LHCN-M2 (cell line): ENCODE measurements at places on chromosomes 5 and 9. TPM values are rescaled to one million over a fixed set of nuclear protein-coding genes. Genes with fewer than 3 reads are reported as not detected.
A peak's percentile ranks its signal among the peaks of the same experiment; 100 is the strongest.

The ZCCHC9 gene
- 21.8 and 27.1 TPM in 2 replicates for total RNA-seq

The OGN gene
- not detected in 2 replicates for total RNA-seq

DNA sequence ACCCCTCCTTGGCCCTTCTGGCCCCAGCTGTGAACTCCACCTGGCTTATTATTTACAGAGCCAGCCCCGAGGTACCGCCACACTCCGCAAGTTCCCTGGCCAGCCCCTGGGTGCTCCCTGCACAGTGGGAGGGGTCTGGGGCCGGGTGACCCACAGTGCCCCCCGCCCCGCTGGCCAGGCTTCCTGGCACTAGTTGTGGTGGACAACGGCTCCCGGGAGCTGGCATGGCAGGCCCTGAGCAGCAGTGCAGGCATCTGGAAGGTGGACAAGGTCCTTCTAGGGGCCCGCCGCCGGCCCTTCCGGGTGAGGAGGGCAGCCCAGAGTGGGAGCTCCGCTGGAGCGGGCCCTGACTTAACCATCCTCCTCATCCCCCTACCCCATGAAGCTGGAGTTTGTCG lies 3.9 kb downstream of the MAMDC4 start:
- no peak for DNase-seq

- peak; percentile 41 for DNase-seq
Observed at GRCh38 chr9:90659650-90660364, 17.2 kb upstream of the DIRAS2 start.

GRCh38 chr5:143319437-143320227 lies 83.9 kb downstream of the NR3C1 start:
- no peak for DNase-seq

The TRIM41 gene
- total RNA-seq = 14.4 and 18.8 TPM in 2 replicates

The F2RL1 gene
- total RNA-seq = 0.06 and 0.19 TPM in 2 replicates

The NSA2 gene
- total RNA-seq = 118 and 139 TPM in 2 replicates

GRCh38 chr9:124611106-124611505 lies 103.9 kb upstream of the NR5A1 start:
- DNase-seq = no peak

DNA sequence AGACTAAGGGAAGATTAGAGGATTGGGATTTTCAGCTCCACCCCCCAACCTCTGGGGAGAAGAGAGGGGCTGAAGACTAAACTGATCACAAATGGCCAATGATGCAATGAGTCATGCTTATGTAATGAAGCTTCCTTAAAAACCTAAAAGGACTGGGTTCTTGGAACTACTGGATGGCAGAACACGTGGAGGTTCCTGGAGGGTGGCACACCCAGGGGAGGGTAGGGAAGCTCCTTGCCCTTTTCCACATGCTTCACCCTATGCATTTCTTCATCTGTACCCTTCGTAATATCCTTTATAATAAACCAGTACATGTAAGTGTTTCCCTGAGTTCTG lies 48.6 kb downstream of the ARHGEF28 start:
- peak; percentile 28 for DNase-seq

DNA sequence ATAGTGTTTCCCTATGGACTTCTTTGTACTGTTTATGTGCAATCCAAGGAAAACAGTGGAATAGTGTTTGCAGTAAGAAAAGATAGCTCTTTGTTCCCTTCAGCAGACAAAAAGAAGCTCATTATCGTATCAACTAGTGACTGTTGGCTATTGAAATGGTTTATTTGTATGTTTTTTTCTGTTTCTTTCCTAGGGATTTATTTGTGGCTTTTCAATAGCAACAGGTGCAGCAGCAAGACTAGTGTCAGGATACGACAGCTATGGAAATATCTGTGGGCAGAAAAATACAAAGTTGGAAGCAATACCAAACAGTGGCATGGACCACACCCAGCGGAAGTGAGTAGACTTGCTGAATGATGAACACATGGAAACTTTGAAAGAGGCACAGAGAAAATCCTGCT lies 65.1 kb downstream of the SLC44A1 start:
- DNase-seq = peak; percentile 89

The TRIM36 gene
- total RNA-seq = 3.9 and 5.4 TPM in 2 replicates

GRCh38 chr5:140356853-140357725 lies 2.9 kb upstream of the SLC4A9 start:
- no peak for DNase-seq

DNA sequence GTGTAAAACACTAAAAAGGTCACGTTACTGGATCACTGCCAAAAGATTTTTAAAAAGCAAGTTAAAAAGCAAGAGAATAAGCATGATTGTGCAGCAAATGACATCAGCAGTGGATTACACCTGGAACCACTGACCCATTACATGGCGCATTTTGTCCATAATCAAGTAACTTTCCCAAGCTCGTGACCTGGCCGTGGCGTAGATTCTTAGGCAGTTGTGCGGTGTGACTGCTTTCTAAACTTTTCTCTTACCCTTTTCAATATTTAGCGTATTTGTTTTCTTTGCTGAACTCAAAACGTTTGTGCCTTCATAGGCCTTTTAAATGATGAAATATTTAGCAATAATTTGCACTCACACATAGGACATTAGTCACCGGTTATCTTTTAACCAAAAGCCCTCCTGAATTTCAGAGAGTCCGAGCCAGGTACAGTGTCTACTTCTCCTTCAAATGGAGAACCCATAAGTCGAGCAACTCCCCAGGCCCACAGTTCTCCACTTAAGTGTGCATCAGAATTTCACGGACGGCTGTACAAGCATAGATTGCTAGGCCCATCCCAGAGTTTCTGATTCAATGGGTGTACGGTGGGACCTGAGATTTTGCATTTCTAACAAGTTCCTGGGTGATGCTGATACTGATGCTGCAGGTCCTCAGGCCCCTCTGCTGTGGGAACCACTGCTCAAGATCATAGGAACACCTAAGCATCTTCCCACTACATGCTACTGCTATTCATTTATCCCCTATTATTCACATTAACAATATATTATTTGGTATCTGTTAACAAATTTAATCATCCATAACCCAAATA lies 144.4 kb downstream of the GLIS3 start:
- DNase-seq = no peak

- DNase-seq = no peak
Observed at GRCh38 chr9:93673839-93674334, 97.5 kb downstream of the PHF2 start.

DNA sequence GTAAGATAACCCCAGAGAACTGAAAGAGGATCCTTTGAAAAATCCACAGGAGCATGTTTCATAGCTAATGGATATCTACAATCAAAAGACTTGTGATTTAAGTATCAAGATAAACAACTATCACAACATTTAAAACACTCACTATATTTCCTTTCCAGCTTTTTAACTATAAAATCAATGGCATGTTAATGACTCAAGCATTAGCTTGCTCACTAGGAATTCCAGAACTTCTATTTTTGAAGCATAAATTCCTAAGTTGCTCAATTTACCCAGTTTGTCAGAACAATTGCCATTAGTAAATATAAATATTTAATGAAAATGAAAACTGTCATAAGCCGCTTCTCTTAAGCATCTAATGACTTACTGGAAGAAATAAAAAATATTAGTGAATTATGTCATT lies 355.3 kb downstream of the PRELID2 start:
- no peak for DNase-seq

- peak; percentile 70 for DNase-seq
Observed at GRCh38 chr9:123825342-123826060, 104.4 kb downstream of the DENND1A start.

GRCh38 chr9:13354733-13355132 lies 75.2 kb upstream of the MPDZ start:
- peak; percentile 56 for DNase-seq

The PTPRD gene
- not detected in 2 replicates for total RNA-seq
